ENCODE measurements at places on chromosomes 4 and X. TPM values are rescaled to one million over a fixed set of nuclear protein-coding genes. Genes with fewer than 3 reads are reported as not detected.

The CXCL1 gene
- total RNA-seq: 11.4 TPM

DNA sequence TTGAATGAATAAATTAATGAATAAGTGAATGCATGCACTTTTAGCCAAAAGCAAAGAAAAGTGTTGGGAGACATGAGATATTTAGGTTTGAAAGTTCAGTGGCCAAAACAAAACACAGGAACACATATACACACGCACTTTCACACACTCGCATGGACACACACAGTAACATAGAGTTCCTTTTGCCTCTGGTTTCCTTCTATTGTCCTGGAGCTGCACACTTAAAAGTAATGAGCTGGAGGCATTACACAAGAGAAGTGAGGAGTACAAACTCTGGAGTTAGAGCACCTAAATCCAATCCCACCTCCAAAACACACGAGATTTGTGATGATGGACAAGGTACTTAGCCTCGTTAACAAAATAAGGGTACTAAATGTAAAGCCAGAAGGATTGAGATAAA lies 18.7 kb downstream of the PPA2 start:
- no peaks in the 10 kb centered on the region for H3K27me3 ChIP-seq
- no peaks in the 10 kb centered on the region for H3K4me1 ChIP-seq

DNA sequence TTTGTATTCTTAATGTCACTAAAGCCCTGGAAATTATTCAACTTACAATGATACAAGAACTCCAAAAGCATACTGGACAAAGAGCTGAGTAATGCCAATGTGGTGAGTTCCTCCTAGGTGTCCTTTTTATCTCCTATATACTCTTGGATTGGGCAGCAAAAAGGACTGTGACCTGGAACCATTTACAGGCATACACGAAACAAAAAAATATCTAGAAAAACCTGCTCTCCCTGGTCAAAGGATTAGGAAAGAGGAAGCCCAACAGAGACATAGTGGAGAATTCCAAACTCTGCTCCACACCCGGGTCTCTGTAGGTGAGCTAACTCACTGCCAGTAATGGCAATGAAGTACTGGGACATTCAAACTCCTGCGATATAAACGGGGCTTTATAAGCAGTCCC lies 25.3 kb downstream of the SULT1B1 start:
- no peaks in the 10 kb centered on the region for H3K27me3 ChIP-seq
- DNase-seq: no peak
- H3K4me3 ChIP-seq: no peak overlapping the region
- no peaks in the 10 kb centered on the region for H3K36me3 ChIP-seq
- no peaks in the 10 kb centered on the region for H3K4me1 ChIP-seq
- no peak overlapping the region for H3K27ac ChIP-seq

The ITM2A gene
- 40.7 TPM for total RNA-seq

The ANOS1 gene
- 15.3 TPM for total RNA-seq

DNA sequence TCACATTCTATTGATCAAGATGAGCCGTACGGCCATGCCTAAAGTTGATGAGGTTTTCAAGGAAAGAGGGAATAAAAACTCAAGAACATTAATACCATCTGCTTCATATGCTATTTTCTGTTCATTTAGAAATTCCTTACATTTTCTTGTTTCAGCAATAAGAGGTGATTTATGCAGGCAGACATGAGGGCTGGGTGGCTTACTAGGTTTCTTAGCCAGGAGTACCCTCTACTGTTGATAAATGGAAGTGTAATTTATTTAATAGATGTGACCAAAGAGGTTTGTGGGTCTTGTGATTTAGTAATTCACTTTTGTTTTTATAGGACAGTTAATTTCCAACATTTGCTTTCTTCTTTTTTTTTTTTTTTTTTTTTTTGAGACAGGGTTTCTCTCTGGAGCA lies 6.4 kb upstream of the SMIM9 start:
- H3K27ac ChIP-seq: no peak overlapping the region
- peak; percentile 26 for DNase-seq
- H3K4me1 ChIP-seq: no peaks in the 10 kb centered on the region
- H3K36me3 ChIP-seq: no peaks in the 10 kb centered on the region
- H3K27me3 ChIP-seq: no peaks in the 10 kb centered on the region
- H3K4me3 ChIP-seq: no peak overlapping the region

- no peaks in the 10 kb centered on the region for H3K36me3 ChIP-seq
- no peak overlapping the region for H3K4me3 ChIP-seq
- H3K27ac ChIP-seq: peak overlapping the region; percentile 52
- no peaks in the 10 kb centered on the region for H3K27me3 ChIP-seq
- peaks cover 12% of the 10 kb centered on the region for H3K4me1 ChIP-seq
- DNase-seq: peak; percentile 63
These were observed 460.3 kb downstream of the MID1IP1 start for GRCh38 chrX:39261446-39262147.

DNA sequence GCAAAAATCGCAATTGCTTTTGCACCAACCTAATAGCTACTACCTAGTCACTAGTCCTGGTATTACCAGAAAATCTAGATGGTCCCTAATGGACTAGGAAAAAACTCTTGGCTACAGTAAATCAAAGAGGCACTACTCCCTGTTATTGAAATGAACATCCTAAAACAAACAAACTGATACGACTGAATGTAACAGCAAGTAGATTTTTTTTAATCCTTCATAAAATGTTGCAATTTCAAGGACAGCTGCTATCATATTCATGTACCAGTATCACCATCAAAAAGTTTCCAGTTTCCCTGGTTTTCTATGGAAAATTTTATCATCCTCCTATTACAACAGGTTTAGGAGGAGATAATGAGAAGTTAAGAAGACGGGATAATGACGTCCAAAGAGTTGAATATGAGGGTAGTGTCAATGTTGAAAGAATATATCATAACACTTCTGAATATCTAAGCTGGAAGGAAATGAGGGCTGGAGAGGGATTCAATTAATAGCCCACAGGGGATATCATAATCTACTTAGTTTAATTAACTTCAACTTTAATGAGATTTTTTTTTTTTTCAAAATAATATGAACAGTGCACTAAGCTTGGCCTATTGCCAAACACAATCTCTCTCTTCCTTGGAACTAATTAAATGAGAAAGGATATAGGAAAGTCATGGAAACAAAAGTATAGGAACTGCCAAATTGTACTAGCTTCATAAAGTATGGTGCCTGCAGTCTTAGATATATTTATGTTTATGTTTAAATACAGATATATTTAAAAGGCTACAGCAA lies 94.8 kb upstream of the SMIM10 start:
- H3K36me3 ChIP-seq: peaks cover 6% of the 10 kb centered on the region
- H3K27me3 ChIP-seq: no peaks in the 10 kb centered on the region
- no peak overlapping the region for H3K27ac ChIP-seq
- H3K4me1 ChIP-seq: no peaks in the 10 kb centered on the region
- H3K4me3 ChIP-seq: no peak overlapping the region
- DNase-seq: no peak

DNA sequence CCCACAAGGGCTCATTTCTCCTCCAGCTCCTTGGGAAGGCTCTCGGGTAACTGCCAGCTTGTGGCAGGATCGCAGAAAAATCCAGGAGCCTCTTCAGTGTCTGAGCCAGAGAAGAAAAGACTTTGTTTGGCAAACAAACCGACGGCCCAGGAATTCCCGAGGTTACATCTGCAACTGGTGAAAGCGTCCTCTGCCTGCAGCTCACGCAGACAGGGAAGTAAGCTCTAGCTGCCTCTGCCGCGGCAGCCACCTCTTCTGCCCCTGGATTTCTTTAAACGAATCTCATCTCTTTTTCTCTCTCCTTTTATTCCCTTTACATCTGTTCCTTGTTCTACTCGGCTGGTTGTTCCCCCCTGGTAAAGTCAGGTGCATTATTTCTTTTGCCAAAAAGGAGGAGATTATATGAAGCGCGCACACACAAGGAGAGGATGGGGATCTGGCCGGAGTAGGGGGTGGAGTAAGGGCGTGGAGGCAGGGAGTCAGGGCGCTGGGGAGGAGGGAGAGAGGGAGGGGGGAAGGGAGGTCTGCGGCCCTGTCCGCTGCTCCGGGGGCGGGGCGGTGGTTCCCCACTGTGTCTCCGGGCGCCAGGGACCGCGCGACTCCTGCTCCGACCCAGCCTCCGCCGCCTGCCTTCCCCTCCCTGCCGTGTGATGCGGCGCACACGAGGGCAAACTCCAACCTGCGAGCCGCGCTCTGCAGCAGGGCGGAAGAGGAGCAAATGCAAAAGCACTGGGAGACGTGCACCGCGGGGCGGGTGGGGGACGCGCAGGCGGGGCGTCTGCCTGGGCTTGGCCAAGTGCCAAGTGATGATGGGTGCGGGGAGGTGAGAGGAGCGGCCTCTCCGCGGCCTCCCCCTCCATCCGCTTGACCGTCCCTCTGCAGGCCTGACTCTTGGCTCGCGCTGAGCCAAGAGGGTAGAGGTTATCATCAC lies at the start of gene DCHS2:
TSS of gene DCHS2 (minus strand) at position 459 of the 931 bp plus-strand sequence. CDS start at position 15, 444 bp downstream.
- H3K27ac ChIP-seq: no peak within 1 kb of the TSS
- peak; percentile 4 for DNase-seq
- H3K27me3 ChIP-seq: peaks cover 37% of the 10 kb centered on the region
- peak within 1 kb of the TSS; percentile 33 for H3K4me3 ChIP-seq

The ARX gene
- not detected for total RNA-seq

The ACE2 gene
- total RNA-seq: not detected

DNA sequence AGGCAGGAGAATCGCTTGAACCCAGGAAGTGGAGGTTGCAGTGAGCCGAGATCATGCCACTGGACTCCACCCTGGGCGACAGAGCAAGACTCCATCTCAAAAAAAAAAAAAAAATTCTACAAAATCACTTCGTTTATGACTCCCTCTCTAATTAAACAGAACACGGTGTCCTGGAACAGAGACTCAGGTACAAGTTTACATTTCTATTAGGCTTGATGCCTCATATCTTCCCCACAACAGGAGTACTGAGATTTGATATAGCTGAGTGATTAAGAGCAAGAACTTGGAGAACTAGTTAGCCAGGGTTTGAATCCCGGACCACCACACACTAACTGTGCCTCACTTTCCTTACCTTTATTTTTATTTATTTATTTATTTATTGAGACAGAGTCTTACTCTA lies 42.2 kb upstream of the KLF3 start:
- no peak overlapping the region for H3K4me3 ChIP-seq
- no peak for DNase-seq
- H3K27me3 ChIP-seq: no peaks in the 10 kb centered on the region
- H3K4me1 ChIP-seq: no peaks in the 10 kb centered on the region
- no peaks in the 10 kb centered on the region for H3K36me3 ChIP-seq

DNA sequence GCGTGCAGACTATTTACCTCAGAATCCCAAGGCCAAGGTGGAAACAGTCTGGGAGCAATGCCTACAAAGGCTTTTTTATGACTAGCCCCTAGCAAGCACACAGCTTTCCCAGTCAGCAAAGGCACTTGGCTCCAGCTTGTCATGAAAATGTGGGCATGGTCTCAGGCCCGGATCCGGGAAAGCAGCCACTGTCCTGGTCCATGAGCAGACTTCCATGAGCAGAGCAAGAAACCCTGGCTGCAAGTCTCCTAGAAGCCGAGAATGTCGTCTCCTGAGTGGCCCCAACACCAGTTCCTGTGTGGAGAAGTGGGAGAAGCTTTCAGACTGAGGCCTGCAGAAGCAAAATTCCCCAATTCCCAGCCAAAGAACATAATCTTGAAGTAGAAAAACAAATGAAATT lies 190.5 kb downstream of the MID1 start:
- no peaks in the 10 kb centered on the region for H3K36me3 ChIP-seq
- no peak overlapping the region for H3K4me3 ChIP-seq
- H3K27me3 ChIP-seq: no peaks in the 10 kb centered on the region
- no peaks in the 10 kb centered on the region for H3K4me1 ChIP-seq
- H3K27ac ChIP-seq: no peak overlapping the region

- H3K36me3 ChIP-seq: no peaks in the 10 kb centered on the region
- H3K4me1 ChIP-seq: no peaks in the 10 kb centered on the region
- H3K27me3 ChIP-seq: no peaks in the 10 kb centered on the region
- no peak overlapping the region for H3K27ac ChIP-seq
- no peak for DNase-seq
- no peak overlapping the region for H3K4me3 ChIP-seq
These were observed 128.9 kb upstream of the TMEM164 start for GRCh38 chrX:109873983-109874382.

GRCh38 chrX:73877687-73878086 lies 314.7 kb downstream of the CHIC1 start:
- H3K27me3 ChIP-seq: no peaks in the 10 kb centered on the region
- no peaks in the 10 kb centered on the region for H3K36me3 ChIP-seq
- no peaks in the 10 kb centered on the region for H3K4me1 ChIP-seq
- no peak for DNase-seq
- H3K4me3 ChIP-seq: no peak overlapping the region

DNA sequence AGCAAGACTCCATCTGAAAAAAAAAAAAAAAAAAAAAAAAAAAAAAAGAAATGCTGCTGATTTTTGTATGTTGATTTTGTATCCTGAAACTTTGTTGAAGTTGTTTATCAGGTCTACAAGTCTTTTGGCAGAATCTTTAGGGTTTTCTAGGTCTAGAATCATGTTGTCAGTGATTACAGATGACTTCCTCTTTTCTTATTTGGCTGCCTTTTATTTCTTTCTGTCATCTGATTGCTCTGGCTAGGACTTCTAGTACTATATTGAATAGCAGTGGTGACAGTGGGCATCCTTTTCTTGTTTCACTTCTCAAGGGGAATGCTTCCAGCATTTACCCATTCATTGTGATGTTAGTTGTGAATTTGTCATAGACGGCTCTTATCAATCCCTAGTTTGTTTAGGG lies 334.4 kb downstream of the SPRY1 start:
- no peak overlapping the region for H3K4me3 ChIP-seq
- H3K4me1 ChIP-seq: no peaks in the 10 kb centered on the region
- no peak for DNase-seq
- H3K27me3 ChIP-seq: no peaks in the 10 kb centered on the region

DNA sequence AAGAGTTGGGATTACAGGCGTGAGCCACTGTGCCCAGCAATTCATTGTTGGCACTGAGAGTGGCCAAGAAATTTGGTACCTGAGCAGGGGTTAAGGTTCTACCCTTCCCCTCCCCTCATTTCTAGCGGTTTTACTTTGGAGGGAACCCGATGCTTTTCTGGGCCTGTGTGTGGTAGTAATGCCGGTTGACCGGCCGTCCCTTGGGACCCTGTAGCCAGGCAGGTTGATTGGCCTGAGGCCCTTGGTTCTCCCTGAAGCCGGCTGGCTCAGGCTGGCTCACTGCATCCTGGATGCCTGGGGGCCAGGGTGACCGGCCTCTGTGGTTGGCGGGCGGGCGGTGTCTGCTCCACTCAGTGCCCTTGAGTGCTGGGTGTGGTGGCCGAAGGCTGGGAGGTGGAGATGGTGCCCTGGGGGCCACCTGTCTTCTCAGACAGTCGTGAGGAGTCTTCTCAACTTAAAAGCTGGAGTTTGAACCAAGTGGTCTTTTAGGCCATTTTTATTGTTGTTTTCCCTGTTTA lies 45.6 kb downstream of the RGS12 start:
- H3K4me1 ChIP-seq: peaks cover 14% of the 10 kb centered on the region
- DNase-seq: no peak
- no peak overlapping the region for H3K4me3 ChIP-seq
- H3K27ac ChIP-seq: no peak overlapping the region

DNA sequence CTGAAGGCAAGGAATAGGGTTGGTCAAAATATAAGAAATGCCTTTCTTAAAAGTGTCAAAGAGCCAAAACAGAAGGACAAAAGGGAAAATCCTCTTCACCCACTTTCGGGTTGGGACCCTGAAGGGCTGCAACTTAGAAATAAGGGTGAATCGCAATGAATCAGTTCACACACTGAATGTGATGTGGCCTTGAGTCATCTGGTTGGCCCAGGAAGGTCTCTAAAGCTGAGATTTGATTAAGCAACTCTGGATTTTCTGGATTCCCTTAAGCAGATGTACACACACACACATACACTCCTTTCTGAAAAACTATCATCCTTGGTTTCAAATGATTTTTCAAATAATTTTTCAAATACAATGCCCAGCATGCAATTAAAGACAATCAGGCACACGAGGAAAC lies 13.1 kb downstream of the TAB3 start:
- peaks cover 3% of the 10 kb centered on the region for H3K4me1 ChIP-seq
- H3K36me3 ChIP-seq: no peaks in the 10 kb centered on the region
- H3K4me3 ChIP-seq: no peak overlapping the region
- H3K27ac ChIP-seq: no peak overlapping the region
- peak; percentile 64 for DNase-seq

The PAGE1 gene
- total RNA-seq: not detected

The HAUS3 gene
- 10.7 TPM for total RNA-seq
